ENCODE measurements at places on chromosomes 3 and 15. TPM values are rescaled to one million over a fixed set of nuclear protein-coding genes. Genes with fewer than 3 reads are reported as not detected.

DNA sequence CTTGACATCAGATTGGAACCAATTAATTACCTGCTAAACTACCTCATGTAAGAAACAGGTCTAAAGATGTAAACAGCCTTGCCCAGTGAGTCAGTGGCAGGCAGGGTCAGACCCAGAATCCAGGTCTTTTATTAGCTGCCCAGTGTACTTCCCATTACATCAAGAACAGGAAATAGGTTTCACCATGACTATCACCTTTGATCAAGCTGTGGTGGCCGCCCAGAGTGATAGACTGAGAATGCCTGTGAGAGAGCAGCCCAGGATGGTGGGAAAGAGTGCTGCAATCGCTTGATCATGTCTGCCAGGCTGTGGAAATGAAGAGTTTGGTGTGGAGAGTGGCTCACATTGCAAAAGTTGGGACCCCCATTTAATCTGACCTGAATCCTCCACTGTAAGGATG lies 61.3 kb upstream of the PIAS1 start:
- no peak overlapping the region for H3K27ac ChIP-seq
- no peak for DNase-seq
- H3K4me1 ChIP-seq, result peaks cover 7% of the 10 kb centered on the region
- H3K27me3 ChIP-seq, result peaks cover 8% of the 10 kb centered on the region
- no peak overlapping the region for H3K4me3 ChIP-seq

Gene RARRES1
- 0.99 TPM for total RNA-seq

DNA sequence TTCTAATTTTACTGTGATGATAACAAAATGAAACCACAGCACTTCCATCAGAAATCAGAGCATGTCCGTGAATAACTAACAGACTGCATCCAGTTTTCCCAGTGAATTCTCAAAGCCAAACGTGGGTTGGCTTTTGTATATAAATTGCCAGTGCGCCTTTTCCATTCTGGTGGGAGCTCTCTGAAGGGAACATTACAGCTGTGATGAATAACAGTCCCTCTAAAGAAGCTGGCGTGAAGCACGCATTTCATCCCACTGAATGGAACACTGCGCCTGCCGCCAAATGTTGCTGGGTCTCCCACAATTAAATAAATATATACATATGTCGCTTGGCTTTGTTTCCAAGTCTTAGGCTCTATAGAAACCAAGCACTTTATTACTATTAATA lies 113.0 kb upstream of the PFN2 start:
- H3K4me1 ChIP-seq, result peaks cover 48% of the 10 kb centered on the region
- H3K27ac ChIP-seq, result peak overlapping the region; percentile 99
- H3K4me3 ChIP-seq, result peak overlapping the region; percentile 63
- H3K27me3 ChIP-seq, result no peaks in the 10 kb centered on the region

Gene CCR2
- not detected for total RNA-seq

Gene RTP1
- not detected for total RNA-seq

DNA sequence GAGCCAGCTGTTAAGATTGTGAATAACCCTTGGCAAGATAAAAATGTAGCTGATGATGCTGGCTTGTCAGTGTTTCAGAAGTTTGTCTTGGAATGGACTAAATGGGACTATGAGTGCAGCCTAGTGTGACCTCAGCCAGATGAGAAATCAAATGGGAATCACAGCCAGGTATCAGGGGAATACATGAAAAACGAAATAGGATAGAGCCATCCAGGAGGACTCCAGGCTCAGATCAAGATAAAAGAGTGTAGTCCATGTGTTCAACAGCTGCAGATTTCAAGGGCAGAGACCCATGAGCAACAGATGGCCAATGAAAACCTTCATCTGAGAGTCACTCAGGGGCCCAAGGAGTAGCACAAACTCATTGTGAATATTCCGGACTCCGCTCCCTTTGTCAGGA lies 1080.9 kb upstream of the CADM2 start:
- H3K27me3 ChIP-seq, result no peaks in the 10 kb centered on the region
- no peak overlapping the region for H3K4me3 ChIP-seq
- no peaks in the 10 kb centered on the region for H3K36me3 ChIP-seq
- peaks cover 5% of the 10 kb centered on the region for H3K4me1 ChIP-seq
- no peak overlapping the region for H3K27ac ChIP-seq
- DNase-seq, result no peak

- no peak for DNase-seq
- H3K27me3 ChIP-seq, result no peaks in the 10 kb centered on the region
- H3K4me3 ChIP-seq, result no peak overlapping the region
- H3K27ac ChIP-seq, result peak overlapping the region; percentile 38
- peaks cover 24% of the 10 kb centered on the region for H3K4me1 ChIP-seq
- no peaks in the 10 kb centered on the region for H3K36me3 ChIP-seq
Observed at GRCh38 chr3:169390271-169390670, 273.2 kb downstream of the MECOM start.

Gene GALNT15
- 0.28 TPM for total RNA-seq

Gene CLDN18
- not detected for total RNA-seq

DNA sequence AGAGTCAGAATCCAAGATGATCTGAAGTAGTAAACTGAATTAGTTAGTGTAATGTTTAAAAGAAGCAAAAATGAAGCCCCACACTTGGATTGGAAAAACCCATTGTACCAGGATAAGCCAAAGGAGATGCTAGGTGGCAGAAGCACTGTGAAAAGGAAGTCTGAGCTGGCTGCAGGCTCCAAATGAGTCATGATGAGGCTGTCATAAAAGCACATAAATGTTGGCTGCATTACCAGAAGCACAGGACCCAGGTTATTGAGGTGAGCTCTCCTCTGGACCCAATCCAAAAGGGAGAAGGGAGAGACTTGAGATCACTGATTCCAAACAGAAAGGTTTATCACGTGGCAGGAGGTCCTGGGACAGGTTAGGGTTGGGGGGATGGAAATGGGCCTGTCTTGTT lies 3.2 kb upstream of the ACAN start:
- peak; percentile 2 for DNase-seq
- peak overlapping the region; percentile 60 for H3K27ac ChIP-seq
- no peak overlapping the region for H3K4me3 ChIP-seq
- H3K36me3 ChIP-seq, result peaks cover 4% of the 10 kb centered on the region
- peaks cover 33% of the 10 kb centered on the region for H3K4me1 ChIP-seq

GRCh38 chr3:134323966-134324962 lies 50.0 kb downstream of the AMOTL2 start:
- no peaks in the 10 kb centered on the region for H3K36me3 ChIP-seq
- no peaks in the 10 kb centered on the region for H3K27me3 ChIP-seq
- no peak overlapping the region for H3K4me3 ChIP-seq
- H3K4me1 ChIP-seq, result peaks cover 72% of the 10 kb centered on the region
- DNase-seq, result no peak

DNA sequence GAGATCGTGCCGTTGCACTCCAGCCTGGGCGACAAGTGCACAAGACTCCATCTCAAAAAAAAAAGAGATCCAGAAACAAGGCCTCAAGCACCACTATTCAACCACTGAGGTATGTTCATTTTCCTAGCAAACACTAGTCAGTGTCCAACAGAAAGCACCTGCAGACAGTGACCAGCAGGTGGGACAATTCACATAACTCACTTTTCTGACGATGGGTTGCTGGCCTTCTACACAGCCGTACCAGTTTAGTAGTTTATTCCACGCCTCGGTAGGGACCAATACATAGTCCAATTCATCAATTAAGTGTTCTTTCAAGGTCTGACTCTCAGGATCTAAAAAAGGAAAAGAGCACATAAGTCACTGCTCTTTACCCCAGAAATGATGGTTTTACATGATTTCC lies 12.4 kb downstream of the USP4 start:
- H3K36me3 ChIP-seq, result peaks cover 32% of the 10 kb centered on the region
- no peak overlapping the region for H3K27ac ChIP-seq
- no peak for DNase-seq
- H3K4me3 ChIP-seq, result no peak overlapping the region

DNA sequence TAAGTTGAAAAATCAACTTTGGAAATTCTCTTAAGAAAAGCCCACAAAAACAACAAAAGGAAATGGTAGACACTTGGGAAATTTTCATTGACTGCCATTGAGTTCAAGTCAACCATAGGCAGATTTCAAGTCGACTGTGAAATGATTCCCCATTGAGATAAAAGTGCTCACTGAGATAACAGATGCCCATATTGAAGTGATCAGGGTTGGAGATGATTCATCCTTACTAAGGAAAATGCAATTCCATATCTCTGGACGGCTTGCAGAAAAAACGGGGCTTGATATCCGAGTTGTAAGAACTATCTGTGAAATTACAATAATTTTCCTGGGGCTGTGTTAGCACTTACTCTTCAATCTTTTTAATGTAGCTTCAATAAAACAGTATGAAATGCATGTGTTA lies 373.1 kb upstream of the THRB start:
- DNase-seq, result no peak
- H3K4me1 ChIP-seq, result no peaks in the 10 kb centered on the region
- H3K27me3 ChIP-seq, result no peaks in the 10 kb centered on the region
- no peaks in the 10 kb centered on the region for H3K36me3 ChIP-seq
- no peak overlapping the region for H3K4me3 ChIP-seq

- peak overlapping the region; percentile 10 for H3K27ac ChIP-seq
- no peaks in the 10 kb centered on the region for H3K36me3 ChIP-seq
- no peak overlapping the region for H3K4me3 ChIP-seq
- peaks cover 76% of the 10 kb centered on the region for H3K4me1 ChIP-seq
- no peaks in the 10 kb centered on the region for H3K27me3 ChIP-seq
- DNase-seq, result no peak
Observed at GRCh38 chr3:54905261-54905888, 22.5 kb downstream of the LRTM1 start.

Gene CXCR6
- not detected for total RNA-seq

Data from chondrocyte (in vitro differentiated cells).